Fibroblast of lung (primary cell): ENCODE measurements at places on chromosomes 16 and 17. TPM values are rescaled to one million over a fixed set of nuclear protein-coding genes. Genes with fewer than 3 reads are reported as not detected.

The ZNF629 gene
- 6.4 and 7.3 TPM in 2 replicates for total RNA-seq

The MT1G gene
- total RNA-seq: 11.6 and 16.4 TPM in 2 replicates

The FAM171A2 gene
- 5.0 and 6.4 TPM in 2 replicates for total RNA-seq

The SERPINF2 gene
- total RNA-seq: under 0.01 and 0.17 TPM in 2 replicates

The FBXL16 gene
- total RNA-seq: not detected in 2 replicates

The CALB2 gene
- total RNA-seq: 0.51 and 1.3 TPM in 2 replicates
